Mesenteric fat pad (tissue), 1 donor: ENCODE measurements at places on chromosomes 4 and X.

DNA sequence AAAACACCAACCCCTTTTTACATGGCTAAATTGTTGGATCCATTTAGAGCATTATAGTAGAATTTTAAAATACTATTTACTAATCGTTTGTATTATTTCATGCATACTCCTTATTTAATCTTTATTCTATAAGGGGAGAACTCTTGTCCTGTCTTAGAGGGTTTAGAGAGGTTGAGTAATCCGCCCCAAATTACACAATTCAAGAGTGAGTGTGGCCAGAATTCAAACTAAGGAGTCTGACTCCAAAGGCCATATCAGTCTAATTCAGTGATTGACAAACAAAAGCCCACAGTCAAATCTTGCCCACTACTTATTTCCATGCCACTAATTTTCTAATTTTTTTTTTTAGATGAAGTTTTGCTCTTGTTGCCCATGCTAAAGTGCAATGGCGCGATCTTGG lies 33.7 kb upstream of the NEIL3 start:
- no peak for DNase-seq

DNA sequence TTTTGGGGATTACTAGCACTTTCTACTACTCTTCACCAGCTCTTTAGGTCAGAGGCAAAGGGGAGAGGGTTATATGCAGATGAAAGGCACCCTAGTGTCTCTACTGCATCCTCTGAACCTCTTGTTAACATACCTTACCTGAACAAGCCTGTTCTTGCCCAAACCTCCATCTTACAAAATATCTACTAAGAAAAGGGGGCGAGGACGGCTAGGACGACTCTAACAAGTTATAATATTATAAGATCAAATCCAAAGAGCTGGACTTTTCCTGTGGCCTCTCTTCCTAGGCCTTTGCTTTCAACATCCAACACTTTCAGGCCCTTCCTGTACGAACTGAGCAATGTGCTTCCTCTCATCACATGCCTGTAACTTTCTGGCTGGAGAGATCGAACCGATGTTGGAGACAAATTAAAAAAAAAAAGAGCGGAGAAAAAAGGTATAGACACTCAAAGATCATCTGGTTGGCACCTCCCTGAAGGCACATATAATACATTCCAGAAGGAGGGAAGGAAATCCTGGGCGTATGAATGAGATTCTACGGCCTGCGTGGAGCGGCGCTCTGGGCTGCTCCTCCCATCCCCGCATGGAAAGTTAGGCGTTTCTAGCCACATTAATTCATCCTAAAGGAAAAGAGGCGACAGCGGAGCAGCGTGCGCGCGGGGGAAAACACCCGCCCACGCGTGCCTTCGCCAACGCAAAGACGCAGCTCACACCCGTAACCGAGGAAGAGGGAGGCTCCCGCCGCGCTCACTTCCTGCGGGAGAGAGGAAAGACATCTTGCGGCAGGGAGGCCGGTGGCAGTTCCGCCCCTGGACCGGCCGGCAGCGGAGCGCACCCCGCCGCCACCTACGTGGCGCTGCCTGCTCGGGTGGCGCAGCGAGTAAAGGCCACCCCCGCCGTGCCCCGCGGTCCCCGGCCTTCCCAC lies 808 bp downstream of the PRDM5 start:
- DNase-seq: peak; percentile 91

DNA sequence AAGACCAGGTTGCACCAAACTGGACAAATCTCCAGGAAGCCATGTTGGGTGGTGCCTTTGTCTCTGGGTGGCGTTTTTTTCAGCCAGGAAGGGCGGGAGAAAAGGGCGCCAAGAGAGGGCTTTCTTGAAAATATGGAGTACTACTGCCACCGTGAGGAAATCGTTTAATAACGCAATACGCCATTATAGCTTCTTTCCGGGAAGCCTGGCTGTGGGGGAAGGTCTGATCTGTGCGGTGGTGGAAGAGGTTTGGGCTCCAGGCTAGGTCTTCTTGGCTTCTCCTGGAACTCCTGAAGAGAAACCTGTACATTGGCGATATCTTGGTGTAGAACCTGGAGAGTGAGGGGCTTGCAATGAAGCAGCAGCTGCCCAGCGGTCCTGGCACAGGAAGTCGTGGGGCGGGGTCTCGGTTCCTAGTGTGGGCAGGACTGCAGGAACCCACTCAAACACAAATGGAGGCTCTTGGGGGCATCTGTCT lies 202.7 kb downstream of the OR13H1 start:
- DNase-seq: no peak

DNA sequence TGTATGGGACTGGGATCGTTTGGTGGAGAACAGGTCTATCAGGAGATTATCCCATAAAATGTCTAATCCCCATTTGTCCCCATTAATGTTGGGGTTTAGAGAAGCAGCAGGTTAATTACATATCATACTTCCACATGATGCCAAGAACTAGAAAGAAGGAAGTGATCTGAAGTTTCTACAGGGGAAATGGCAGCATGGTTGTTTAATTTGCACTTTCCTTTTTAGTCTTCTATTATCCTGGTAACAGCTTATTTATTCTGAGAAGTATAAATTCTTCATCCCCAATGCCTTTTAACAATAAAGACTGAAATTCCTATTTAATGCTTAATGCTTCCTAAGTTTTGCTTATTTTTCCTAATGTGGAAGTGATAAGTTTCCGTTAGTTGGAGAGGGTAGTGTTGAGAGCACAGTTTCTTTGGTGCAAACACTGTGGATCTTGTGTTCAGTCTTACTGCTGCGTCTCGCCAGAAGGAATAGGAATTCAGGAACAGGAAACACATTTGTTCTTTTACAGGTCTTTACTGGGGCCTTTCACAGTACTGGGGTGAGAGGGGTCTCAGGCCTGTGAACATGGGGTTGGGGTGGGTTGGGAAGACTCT lies 59.5 kb upstream of the TADA2B start:
- no peak for DNase-seq

- DNase-seq: no peak
Measured at GRCh38 chrX:134909261-134909660, 81.5 kb upstream of the SMIM10 start.

GRCh38 chr4:171979461-171979860 lies 166.3 kb downstream of the GALNTL6 start:
- DNase-seq: no peak

DNA sequence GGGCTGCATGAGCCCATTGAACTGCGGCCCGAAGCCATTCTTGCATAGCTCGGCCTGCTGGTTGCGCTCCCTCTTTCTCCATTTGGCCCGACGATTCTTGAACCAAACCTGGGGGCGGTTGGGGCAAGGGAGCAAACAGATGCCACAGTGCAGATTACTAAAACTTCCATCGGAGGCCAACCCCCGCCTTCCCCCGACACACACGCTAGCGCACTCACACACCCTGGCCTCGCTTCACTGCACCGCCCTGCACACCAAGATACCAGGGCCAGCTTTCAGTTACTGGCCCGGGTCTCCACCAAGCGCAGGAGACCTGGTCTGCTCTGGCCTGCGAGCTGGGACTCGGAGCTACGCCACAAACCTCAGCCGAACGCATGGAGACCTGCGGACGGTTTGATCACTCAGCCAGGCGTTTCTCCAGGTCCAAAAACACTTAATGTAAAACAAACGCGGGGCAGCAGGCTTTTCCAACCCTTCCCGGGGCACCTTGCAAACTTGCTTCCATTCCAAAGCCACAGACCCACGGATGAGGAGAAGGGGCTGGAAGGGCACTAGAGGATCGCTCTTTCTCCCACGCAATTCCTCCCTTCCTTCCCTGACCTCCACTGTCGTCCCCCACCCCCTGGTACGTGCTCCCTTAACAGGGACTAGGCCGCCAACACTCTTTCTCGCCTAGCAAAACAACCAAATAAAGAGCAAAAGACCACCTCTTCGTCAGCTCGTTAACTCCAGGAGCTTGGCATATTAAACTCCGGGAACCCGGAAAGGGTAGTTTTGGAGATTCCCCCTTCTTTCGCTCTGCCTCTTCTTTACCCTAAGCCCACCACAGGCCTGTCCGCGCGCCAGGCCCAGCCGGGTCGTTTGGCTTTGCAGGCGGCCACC lies 4.1 kb downstream of the PITX2 start:
- no peak for DNase-seq

- no peak for DNase-seq
Measured at GRCh38 chr4:93243262-93243661, 585.3 kb upstream of the ATOH1 start.

- no peak for DNase-seq
Measured at GRCh38 chr4:70463335-70463734, 8.7 kb upstream of the MUC7 start.

GRCh38 chr4:93731456-93731855 lies 97.1 kb upstream of the ATOH1 start:
- DNase-seq: no peak

- no peak for DNase-seq
Measured at GRCh38 chr4:100819505-100819904, 301.7 kb upstream of the EMCN start.

- DNase-seq: no peak
Measured at GRCh38 chrX:6384371-6384770, 150.5 kb downstream of the VCX3A start.

DNA sequence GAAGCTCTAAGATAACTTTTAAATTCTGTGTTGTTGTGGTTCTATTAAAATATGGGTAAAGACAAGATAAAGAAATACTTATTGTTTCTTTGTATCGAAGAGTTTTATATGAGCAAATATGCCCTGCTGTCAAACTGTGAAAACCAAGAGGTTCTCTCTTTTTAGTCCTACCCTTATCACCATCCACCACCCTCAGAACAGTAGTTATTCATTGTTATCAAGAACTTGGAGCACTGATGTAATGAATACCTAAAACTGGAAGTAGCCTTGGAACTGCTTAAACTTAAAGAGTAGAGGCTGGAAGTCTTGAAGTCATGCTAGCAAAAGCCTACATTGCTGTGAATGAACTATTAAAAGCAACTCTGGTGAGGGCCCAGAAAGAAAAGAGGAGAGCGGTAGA lies 9.2 kb downstream of the PIR start:
- no peak for DNase-seq

GRCh38 chrX:153520287-153520917 lies 3.0 kb downstream of the ATP2B3 start:
- DNase-seq: no peak

DNA sequence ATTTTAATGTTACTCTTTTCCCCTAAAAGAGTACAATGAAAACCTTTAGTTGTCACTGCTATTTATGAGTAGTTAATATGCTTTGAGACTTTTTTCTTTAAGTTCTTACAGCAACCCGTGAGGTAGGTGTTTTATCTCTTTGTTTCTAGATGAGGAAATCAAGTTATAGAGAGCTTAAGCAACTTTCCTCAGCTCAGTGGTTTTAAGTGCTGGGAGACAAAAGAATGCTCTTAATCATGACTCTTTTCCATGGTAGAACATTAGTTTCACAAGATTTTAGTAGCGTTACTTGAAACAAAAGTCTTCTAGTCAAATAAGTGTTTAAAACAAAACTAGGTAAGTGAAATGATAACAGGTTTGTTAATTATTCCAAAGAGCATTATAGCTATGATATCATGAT lies 354.7 kb upstream of the PITX2 start:
- DNase-seq: no peak

GRCh38 chr4:25654031-25654970 lies 1.4 kb upstream of the SLC34A2 start:
- DNase-seq: no peak

- DNase-seq: no peak
Measured at GRCh38 chrX:11273544-11273943, 19.7 kb upstream of the AMELX start.

DNA sequence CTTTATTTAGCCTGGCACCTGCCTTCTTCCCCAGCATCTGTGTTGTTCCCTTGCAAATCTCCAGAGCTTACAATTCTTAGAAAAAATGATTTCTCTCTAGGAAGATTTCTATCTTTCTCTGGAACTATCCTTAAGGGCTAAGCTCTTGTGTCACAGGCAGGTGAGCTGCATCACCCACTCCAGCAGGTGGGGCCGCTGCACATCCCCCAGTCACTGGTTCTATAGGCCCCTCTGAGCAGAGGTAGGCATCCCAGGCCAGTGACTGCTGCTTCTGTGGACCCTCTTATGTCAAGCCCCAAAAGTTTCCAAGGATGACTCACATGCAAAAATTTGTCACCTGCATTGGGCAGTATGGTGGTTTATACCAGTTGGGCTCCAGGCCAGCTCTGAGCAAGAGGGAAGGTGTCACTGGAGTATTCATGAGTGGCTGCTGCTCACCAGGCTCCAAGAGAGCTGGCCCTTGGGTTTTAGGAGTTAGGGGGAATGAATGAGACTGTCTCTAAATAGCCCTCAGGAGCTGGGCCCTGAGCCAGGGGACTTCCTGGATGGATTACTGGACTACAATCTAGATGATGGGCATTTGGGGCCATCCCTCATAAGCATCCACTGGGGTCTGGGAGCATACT lies 208.1 kb upstream of the EOLA2 start:
- DNase-seq: no peak

- no peak for DNase-seq
Measured at GRCh38 chr4:30002341-30002740, 717.8 kb upstream of the PCDH7 start.

GRCh38 chr4:6416518-6417286 lies 55.7 kb downstream of the PPP2R2C start:
- DNase-seq: no peak

DNA sequence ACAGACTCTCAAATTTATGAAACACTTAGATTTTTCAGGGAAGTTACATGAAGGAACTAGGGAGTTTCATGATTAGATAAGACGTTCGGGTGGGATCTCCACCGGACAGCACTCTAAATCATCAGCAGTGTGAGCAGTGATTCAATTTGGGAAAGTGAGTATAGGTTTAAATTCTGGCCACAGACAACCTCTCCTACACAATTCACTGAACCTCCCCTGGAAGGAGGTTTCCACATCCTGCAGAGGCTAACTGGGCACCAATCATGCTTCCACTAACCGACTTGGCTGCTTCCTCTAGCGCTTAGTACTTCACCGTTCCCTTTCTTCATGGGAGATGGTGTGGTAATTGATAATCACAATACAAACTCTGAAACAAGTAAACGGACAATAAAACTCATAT lies 5.6 kb downstream of the CXCL9 start:
- no peak for DNase-seq

DNA sequence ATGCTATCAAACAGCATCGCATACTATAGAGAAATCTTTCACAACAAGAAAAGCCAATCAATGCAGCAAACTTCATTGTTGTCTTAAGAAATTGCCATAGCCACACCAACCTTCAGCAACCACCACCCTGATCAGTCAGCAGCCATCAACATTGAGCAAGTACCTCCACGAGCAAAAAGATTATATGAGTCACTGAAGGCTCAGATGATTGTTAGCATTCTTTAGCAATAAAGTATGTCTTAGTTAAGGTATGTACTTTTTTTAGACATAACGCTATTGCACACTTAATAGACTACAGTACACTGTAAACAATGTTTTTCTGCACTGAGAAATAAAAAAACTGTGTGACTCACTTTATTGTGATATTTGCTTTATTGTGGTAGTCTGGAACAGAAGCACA lies 37.8 kb upstream of the FUNDC1 start:
- DNase-seq: no peak

DNA sequence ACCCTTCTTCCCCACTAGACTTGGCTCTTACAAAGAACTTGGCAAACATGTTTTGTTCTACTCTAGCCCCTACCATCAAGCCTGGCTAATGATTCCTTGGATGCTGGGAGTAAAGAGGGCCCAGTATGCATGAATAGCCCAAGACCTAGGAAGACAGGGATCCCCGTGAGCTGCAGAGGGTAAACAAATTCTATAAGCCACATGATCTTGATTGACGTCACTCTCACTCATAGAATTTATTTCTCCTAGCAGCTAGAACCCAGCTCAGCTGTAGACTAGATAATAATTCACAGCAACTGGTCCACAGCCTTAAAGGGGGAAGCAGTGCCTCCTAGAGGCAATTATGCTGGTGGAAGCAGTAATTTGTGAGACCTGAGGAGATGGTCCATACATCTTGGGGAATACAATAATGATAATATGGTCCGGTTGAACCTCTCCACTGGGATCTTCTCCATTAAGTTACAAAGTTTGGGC lies 16.1 kb upstream of the USO1 start:
- DNase-seq: no peak
